Activated naive CD8-positive, alpha-beta T cell treated with anti-CD3 and anti-CD28 coated beads, Interleukin-2, amount 50 U/mL, for 16 hours (primary cell): ENCODE measurements at places on chromosomes 13 and 19.

DNA sequence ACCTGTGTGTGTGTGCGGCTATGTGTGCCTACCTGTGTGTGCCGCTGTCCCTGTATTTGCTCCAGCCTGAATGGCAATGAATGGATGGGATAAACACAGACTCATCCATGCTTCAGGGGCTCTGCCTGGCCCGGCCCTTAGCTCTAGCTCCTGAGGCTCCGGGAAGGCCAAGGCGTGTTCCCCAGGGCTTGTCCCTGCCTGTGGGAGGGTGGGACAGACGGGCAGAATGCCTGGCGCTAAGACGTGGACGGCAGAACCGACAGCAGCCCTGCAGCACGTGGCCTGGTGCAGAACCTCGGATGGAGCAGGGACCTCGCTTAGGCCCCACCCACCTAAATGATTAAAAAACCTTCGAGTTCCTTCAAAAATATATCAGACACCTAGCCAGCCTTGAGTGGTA is 57.8 kb upstream of the C13orf46 start:
- no peak for DNase-seq

GRCh38 chr19:10270616-10271394 is at the start of gene ICAM1:
Gene ICAM1, plus strand, starts transcription at chr19:10271120. Its CDS starts 40 bp downstream, at chr19:10271160.
- DNase-seq, result peak; percentile 41

DNA sequence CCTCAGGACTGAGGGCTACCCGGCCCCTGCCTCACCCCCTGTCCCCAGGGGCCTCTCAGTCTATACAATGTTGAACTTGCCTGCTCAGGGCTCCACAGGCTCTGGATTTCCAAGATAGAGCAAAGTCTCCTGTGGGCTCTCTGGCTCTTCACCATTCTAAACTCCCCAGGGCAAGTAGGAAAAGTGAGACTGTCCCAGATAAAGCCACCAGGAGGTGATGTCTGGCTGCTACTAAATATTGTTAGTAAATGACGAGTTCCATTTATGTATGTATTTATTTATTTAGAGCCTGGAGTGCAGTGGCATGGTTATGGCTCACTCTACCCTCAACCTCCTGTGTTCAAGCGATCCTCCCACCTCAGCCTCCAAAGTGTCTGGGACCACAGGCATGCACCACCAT is 73.6 kb upstream of the SIAH3 start:
- no peak for DNase-seq

DNA sequence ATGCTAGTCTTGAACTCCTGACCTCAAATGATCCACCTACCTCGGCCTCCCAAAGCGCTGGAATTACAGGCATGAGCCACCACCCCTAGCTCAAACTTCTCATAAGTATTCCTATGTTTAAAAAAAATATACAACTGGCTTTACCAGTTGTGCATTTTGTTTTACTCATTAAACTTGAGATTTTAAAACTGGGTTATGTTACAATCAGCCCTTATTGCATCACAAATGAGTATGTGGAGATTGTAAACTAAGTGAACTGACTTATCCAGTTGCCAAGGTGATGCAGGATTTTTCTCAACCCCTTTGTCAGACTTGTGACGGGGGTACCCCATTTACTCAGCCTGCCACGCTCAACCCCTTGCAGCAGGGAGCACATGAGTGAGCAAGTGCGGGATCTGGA is 14.4 kb upstream of the GTF2F2 start:
- no peak for DNase-seq

GRCh38 chr13:46100191-46100815 is 4.5 kb downstream of the CPB2 start:
- DNase-seq, result no peak

GRCh38 chr13:78305171-78305570 is 298.2 kb downstream of the POU4F1 start:
- no peak for DNase-seq

DNA sequence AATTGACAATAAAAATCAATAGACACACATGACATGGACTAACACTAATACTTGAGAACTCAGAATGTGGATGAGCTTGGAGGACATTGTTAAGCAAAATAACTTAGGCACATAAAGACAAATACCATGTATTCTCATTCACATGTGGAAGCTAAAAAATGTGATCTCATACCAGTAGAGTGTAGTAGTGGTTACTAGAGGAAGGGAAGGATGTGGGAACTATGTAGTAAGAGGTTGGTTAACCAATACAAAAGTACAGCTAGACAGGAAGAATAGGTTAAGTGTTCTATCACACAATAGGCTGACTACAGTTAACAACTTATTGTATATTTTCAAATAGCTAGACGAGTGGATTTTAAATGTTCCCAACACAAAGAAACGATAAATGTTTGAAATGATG is 415.8 kb upstream of the KLF12 start:
- DNase-seq, result no peak

DNA sequence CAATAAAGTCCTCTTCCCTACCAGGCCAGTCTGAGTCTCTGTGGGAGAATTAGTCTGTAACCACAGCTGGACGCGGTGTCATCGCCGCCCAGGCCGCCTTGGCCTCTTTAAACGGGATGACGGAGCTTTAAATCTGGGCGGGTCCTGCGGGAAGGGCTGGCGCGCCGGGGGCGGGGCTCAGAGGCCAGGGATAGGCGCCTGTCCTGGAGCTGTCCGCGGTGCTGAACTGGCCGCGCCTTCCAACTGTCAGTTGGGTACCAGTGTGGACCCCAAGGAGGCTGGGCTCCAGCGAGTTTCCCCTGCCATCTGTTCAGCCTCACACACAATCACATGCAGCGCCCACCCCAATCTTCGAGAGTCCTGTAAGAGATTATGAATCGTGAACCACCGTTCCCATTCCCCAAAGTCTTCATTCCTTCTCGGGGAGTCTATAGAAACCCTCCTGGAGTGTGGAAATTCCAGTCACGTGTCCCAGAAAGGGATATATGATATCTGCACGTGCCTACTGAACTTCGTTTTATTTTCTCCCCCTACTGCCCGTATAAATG is 11.5 kb downstream of the APLP1 start:
- DNase-seq, result peak; percentile 42

GRCh38 chr19:3554254-3555083 is 2.9 kb downstream of the MFSD12 start:
- DNase-seq, result no peak

DNA sequence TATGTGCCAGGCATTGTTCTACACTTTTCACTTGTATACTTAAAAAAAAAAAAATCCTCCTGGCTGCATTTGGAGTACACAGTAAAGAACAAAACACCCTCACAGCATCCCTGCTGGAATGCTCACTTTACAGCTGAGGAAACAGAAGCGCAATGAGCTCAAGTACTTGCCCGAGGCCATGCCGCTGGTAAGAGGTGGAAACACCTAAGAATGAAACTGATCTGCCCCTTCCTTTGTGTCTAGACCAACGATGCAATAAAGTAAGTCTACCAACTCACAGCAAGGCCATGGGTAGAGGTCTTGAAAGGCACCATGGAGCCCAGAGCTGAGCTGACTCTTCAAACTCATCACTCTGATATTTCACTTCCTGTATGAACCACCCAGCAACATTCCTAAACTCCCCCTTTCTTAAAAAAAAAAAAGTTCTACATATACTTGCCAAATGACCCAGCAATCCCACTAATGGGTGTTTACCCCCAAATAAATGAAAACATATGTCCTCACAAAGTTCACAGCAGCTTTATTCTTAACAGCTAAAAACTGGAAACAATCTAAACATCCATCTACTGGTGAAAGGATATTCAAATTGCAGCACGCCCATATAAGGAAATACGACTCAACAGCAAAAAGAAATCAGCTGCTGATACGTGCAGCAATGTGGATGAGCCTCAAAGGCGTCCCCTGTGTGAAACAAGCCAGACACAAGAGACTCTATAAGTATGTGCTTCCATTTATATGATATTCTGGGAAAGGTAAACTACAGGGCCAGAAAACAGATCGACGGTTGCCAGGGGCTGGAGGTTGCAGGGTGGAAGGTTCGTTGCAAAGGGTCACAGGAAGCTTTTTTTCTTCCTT is 236.6 kb upstream of the MAB21L1 start:
- no peak for DNase-seq

- no peak for DNase-seq
These were observed 475.8 kb downstream of the FOXO1 start for GRCh38 chr13:40190641-40191100.

DNA sequence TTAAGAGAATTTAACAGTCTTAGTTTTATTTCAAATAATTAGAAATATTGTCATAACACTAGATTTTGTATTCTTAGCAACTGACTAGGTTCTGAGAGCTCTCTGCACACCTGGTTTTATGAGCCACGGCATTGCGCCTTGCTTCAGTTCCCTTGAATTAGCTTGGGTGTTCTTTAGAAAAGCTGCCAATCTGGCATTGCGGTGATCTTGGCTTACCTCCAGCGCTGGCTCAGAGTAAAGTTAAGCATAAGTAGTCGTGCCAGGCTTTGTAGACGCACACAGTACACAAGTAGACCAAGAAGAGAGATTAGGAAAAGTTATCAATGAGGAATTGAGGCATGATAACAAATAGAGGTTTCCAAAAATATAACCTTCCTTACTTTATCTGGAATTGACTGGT is 45.7 kb downstream of the TPP2 start:
- no peak for DNase-seq

GRCh38 chr13:51453207-51453958 is 547 bp upstream of the INTS6 start:
- peak; percentile 51 for DNase-seq

GRCh38 chr13:30690282-30691188 is 44.8 kb upstream of the ALOX5AP start:
- DNase-seq, result no peak

DNA sequence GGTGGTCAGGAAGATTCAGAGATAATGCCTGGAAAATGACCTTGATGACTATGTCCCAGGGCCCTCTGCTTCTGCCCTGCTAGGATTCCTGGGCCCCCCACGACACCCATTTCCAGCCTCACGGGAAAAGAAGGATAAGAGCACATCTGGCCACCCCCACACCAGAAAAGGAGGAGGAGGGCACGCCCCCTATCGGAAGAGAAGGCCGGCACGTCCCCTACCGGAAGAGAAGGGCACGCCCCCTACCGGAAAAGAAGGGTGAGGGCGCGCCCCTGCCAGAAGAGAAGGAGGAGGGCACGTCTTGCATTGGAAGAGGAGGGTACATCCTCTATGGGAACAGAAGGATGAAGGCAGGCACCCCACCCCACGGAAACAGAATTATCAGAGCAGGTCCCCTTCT is 84.3 kb downstream of the IER2 start:
- peak; percentile 37 for DNase-seq

DNA sequence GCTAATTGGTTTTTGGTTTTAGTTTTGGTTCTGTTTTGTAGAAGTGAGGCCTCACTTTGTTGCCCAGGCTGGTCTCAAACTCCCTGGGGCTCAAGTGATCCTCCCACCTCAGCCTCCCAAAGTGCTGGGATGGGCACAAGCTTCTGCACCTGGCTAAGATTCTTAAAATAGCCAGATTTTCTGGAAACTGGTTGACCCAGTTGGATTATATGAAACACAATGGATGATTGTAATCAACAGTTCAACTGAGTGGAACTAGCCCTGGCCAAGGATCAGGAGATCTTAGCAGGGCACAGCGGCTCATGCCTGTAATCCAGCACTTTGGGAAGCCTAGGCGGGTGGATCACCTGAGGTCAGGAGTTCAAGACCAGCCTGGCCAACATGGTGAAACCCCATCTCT is 29.6 kb upstream of the MRI1 start:
- DNase-seq, result no peak

DNA sequence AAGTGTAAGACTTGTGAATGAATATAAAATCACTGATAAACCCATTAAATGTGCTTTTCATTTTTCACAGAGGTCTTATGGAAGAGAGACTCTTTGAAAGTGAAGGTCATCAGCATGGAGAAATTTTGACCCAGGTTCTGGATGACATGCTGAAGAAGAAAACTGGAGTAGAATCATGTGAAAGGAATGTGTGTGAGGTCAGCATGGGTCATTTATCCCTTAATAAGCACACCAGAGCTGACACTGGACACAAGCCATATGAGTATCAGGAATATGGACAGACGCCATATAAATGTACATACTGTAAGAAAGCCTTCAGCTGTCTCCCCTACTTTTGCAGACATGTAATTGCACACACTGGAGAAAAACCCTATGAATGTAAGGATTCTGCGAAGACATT is 29.0 kb downstream of the ZNF20 start:
- DNase-seq, result no peak

GRCh38 chr13:50149214-50149613 is 134.0 kb downstream of the KCNRG start:
- no peak for DNase-seq

DNA sequence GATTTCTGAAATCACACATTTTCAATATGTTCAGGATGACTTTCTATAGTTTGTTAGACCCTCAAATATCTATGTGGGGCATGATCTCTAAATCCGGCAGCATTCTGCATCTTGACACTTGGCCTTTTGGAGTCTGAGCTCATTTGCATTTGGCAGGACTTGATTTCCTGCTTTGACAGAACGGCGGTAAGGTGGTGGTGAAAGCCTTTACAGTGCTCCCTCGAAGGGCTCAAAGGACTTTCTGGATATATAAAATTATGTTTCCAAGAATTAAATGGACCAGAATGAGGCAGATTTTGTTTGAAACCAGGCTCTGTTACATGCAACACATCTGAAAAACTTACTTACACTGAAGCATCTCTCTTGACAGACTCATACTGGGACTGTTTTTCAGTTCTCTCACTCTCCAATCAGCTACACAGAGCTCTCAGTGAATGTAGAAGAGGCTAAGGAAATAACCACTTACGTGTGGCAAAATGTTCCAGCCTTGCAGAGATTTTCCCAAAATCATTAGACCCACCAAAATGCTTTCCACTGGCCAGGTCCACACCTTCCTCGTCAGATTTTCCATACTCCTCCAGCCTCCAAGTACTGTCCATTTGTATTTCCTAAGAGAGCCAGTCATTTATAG is 207.2 kb downstream of the SPRY2 start:
- DNase-seq, result no peak

- DNase-seq, result no peak
These were observed 17.4 kb downstream of the ZNF331 start for GRCh38 chr19:53555352-53555751.

GRCh38 chr13:94753327-94753726 is 41.0 kb upstream of the SOX21 start:
- DNase-seq, result no peak

DNA sequence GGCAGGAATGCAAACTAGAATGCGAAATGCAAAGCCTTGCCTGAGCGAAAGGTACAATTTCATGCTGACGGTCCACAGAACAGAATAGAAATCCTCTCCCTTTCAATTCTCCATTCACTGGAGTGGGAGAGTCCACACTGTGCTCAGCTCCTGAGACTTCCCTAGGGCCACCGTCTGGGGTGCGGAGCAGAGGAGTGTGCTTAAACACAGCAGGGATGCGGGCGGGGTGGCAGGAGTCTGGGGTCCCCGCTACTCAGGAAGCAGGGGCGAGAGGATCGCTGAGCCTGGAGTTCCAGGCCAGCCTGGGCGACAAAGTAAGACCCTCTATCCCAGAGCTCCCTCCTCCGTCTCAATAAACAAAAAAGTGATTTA is 552 bp upstream of the ZNF816 start:
- DNase-seq, result no peak
